ENCODE measurements at places on chromosomes 12 and 14.

GRCh38 chr14:64723691-64724577 lies 19.7 kb downstream of the PLEKHG3 start:
- DNase-seq = peak; percentile 31

- peak; percentile 2 for DNase-seq
These were observed 587.1 kb upstream of the ATXN7L3B start for GRCh38 chr12:73950507-73950906.

DNA sequence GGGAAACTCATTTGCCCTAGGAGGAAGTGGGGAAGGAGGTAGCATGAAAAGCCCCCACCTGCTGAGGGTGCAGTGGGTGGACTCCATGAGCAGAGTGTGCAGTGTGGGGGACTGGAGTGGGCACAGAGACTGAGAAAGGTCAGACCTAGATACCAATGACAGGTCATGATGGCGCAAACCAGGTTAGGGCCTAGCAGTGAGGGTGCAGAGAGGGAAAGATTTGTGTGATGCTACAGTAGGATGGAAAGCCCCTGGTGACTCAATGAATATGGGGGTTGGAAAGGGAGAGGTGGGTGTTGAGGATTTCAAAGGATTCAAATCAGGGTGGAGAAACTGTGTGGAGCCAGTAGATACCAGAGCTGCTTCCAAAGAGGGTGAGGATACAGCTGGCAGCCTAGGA lies 319.2 kb downstream of the DPF3 start:
- no peak for DNase-seq

- peak; percentile 64 for DNase-seq
These were observed 10.6 kb downstream of the TMED10 start for GRCh38 chr14:75165586-75166391.

- peak; percentile 67 for DNase-seq
These were observed 1.7 kb downstream of the ATF7IP start for GRCh38 chr12:14367040-14367661.

- peak; percentile 73 for DNase-seq
These were observed 14.3 kb downstream of the EXOC3L4 start for GRCh38 chr14:103108749-103109207.

DNA sequence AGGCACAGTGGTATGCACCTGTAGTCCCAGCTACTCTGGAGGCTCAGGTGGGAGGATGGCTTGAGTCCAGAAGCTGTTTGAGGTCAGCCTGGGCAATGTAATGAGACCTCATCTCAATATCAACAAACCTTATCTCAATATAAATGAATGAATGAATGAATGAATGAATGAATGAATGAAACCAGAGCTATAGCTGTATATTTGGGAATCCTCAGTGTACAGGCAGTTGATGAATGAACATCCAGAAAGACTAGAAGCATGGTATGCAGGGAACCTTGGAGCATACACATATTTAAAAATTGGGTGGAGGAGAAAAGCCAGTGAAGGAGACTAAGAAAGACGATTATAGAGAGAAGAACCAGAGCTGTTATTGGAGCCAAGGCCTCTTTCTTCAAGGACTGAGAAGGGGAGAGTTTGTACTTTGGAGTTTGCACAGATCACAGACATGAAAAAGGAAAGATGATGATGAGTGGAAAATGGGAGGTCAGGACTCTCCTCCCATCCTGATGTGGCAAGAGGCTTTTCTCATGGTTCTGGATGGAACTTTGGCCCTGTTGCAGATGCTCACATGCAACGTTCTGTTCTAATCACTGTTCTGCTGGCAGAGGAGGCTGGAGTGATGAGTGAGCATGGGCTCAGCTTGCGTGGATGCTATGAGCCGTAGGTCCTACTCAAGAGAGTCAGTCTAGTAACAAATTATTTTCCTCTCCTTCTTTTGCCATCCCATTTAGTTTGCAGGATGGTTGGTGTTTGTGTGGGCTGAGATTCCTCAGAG lies 114.4 kb downstream of the PRKCH start:
- DNase-seq = no peak

- DNase-seq = no peak
These were observed 200.2 kb downstream of the CHST11 start for GRCh38 chr12:104656921-104657320.

GRCh38 chr12:53059434-53060063 lies 9.7 kb downstream of the TNS2 start:
- DNase-seq = no peak

- DNase-seq = no peak
These were observed at the start of gene AMN for GRCh38 chr14:102922490-102923200. Gene AMN, plus strand, starts transcription at chr14:102922663. Its CDS starts 26 bp downstream, at chr14:102922689.

DNA sequence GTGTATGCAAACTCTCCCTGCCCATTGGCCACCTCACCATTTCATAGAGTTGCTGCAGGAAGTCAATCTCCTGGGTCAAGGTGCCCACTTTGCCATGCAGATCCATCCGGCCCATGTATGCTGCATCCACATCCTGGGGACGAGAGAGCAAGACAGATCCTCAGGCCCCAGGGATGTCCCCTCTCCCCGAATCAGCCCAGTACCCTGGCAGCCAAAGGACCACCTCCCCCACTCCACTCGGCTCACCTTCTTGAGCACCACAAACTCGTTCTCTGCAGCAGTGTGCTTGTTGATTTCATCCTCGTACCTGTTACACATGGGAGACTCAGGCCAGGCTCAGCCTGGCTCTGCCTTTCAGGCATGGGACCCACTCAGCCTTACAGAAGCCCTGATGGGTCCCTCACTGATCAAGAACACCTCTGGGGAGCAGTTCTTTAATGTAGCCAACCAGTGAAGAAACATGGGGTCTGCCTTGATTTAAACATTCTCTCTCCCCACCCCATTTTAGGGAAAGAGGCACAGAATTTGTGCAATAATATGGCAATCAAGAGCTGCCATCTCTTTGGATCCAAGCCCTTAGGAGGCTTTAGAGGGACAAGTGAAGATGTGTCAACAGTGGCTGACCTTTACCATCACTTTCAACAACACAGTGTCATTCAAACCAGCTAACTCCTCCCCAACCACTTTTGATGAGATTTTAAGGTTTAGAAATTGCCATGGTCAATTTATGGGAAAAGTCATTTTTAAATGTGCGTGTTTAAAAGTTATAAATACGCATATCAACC lies 3.9 kb downstream of the KRT79 start:
- no peak for DNase-seq

GRCh38 chr14:90616313-90616712 lies 199.9 kb downstream of the TTC7B start:
- no peak for DNase-seq

DNA sequence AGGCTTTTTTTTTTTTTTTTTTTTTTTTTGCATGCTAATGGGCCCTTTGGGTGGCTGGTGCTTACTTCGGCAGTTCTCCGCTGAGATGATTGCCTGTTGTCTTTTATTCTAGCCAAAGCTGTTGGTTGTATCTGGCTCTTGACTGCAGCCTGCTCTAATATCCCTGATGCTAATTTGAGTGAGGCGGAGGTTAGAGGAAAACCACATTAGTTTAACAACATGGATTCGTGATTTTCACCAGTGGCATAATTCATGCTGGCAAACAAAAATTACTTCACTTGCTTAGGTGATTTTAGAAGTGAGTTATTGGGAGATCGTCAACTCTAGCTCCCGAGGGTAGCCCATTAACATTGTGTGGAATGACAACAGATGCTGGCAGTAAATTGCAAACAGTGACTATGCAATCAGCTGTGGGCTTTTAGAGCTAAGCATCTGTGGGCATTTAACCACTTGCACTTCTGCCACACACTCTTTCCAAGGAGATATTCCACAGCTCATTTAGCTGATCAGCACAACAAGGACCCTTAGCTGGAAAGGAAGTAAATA lies 97.6 kb upstream of the ZDHHC17 start:
- DNase-seq = peak; percentile 15

DNA sequence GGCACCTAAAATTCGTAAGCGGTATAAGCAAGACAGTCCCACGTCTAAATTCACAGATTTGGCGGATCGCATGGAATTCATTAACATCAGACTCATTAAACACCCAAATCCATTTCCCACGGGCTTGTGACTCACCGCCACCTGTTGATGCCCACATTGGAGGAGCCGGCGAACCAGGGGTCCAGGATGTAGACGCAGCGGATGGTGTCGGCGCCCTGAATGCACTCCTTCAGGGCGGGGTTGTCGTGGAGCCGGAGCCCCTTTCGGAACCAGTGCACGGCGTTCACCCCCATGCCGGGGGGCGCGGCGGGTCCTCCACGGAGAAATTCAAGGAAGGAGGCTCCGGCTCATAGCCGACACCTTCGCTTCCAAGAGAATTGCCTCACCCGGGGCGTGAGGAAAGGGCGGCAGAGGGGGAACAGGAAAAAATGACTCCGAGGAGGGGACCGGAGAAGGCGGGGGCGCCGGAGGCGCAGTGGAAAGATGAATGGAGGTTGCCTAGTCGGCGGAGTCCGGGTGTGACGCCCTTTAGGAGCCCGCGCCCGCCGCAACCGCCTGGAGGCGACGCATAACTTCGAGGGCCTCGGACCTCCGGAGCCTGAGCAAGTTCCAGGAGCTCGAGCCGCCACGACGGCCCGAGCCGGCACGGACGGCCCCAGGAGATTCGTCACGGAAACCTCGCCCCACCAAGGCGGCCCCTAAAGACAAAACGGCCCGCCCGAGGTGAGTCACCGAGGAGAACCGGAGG lies 506 bp downstream of the CRY1 start:
- DNase-seq = peak; percentile 61

DNA sequence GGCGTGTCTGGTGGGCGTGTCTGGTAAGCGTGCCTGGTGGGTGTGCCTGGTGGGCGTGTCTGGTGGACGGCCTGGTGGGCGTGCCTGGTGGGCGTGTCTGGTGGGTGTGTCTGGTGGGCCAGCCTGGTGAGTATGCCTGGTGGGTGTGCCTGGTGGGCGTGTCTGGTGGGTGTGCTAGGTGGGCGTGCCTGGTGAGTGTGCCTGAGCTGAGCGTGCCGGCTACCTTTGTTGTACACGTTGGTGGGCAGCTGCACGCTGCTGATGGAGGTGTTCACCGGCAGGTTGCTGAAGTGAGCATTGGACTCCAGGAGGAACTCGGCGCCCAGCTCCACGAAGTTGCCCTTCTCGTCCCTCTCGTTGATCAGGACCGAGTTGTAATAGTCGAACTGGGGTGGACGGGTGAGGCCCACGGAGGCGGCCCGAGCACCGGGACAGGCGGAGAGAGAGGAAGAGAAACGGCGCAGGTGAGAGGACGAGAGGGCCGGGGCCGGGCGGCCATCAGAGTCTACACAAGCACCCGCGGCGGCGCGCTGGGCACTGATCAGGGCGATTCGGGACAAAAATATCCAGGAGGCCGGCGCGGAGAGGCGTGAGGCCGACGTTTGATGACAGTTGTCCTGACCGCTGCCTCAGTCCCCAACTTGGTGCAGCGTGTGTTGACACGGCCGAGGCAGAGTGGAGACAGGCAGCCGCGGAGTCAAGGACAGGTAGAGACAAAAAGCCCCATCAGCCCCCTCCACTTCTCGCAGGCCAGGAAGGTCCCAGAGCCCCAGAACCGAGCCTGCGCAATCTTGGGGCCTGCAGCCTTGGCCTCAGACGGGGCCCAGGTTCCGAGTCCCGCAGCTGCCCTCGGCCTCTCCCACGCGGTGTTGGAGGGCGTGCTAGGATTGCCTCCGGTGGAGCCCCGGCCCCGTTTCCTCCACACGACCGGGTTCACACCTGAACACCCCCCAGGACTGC lies 10.5 kb downstream of the CACNA2D4 start:
- DNase-seq = no peak

GRCh38 chr12:10361084-10361483 lies 28.8 kb downstream of the KLRK1 start:
- DNase-seq = no peak

DNA sequence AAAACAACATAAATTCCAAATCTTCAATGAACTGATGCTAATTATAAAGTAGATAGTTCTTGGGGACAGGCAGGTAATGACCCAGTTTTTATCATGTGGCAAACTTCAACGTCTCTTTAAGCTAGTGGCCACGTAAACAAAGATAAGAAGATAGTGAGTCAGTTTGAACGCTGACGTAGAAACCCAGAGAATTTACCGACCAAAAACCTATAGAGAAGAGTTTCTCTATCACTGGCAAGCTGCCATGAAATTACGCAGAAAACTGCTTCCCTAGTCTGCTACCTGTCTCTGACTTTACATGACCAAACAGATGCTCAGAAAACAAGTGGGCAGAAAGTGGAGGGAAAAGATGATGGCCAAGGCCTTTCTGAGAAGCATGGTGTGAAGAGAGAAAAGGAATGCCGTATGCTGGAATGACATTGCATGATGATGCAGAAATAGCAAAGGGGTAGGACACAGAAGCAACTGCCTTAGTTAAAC lies 136.3 kb downstream of the ITPR2 start:
- DNase-seq = no peak

DNA sequence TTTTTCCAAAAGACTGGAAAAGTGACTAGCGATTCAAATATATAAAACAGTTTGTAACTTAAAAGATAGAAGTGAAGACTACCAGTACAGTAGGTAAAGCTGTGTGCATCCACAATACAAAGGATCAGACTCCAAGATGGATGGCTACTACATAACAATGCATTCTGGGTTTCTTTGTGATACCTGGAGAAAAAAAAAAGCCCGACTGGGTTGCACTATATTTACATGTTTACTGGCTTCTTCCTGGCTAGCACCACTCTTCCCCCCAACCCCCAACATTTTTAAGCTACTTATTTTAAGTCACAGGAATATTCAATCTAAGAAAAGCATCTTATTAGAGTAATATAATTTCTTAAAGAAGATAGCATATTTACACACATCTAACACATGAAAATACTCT lies 61.1 kb upstream of the SINHCAF start:
- no peak for DNase-seq

- peak; percentile 29 for DNase-seq
These were observed 2.9 kb upstream of the BIN2 start for GRCh38 chr12:51326698-51327439.

DNA sequence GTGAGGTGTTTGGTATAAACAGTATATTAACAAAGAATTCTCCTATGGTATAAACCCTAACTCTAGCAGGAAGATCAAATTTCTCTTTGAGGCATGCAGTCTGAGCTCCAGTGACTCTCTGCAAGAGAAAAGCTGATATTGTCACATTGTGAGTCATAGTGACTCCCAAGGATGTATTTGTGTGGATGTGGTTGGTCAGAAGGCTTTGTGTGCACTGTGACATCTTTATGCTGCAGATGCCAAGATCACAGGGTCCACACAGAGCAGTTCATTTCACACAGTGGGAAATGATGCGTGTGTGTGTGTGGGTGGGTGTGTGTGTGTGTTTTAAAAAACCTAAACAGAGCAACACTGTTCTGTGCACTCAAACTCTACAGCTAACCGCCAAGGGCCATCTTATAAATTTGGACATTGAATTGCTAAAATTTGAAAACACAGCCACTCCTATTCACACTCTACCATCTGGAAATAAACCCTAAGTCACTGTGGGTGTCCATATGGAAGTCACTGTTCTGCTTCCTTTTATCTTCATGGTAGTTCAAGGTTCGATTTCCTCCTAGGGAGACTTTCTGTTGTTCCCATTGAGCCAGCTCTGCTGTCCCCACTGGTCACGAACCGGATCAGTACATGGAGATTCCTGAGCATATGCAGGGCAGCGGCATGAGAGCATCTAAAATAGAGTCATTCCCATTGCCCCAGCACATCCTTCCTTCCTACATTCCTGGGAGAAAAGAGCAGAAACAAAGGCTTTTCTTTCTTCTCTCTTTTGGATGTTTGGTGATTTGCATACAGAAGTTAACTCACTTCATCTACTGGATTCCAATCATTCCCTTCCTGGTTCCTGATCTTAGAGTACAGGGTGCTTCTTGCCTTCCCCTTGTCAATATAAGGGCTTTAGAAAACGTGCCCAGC lies 727.6 kb downstream of the DIO2 start:
- DNase-seq = no peak

GRCh38 chr14:28057359-28058296 lies 709.0 kb upstream of the FOXG1 start:
- no peak for DNase-seq

- peak; percentile 77 for DNase-seq
These were observed at the start of gene TMEM179 for GRCh38 chr14:104604458-104605449. Gene TMEM179, minus strand, starts transcription at chr14:104604772. Its CDS starts 31 bp downstream, at chr14:104604741.
